MM.1S (cell line): ENCODE measurements at places on chromosomes 16 and 17.

GRCh38 chr16:49883076-49884014, 27.4 kb upstream of the ZNF423 start:
- H3K36me3 ChIP-seq: no peaks in the 10 kb centered on the region
- no peak overlapping the region for H3K4me3 ChIP-seq
- no peak for DNase-seq
- peaks cover 10% of the 10 kb centered on the region; the same call in 1 of the 2 replicates for H3K4me1 ChIP-seq

DNA sequence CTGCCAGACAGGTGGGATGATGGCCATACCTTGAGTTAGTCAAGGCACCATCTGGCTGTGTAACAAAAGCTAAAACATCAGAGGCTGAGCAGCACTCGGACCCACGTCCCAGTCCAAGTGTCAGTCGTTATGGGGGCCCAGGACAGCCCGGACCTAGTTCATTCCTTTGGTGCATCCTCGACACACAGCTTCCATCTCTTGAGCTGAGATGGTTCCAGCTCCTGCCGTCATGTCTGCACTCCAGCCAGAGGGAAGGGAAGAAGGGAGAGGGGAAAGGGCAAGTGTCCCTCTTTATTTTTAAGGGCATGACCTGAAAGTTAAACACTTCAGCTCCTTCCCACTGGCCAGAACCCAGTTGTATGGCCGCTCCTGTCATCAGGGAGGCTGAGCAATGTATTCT, 218.0 kb downstream of the SEC14L1 start:
- H3K4me1 ChIP-seq: no peaks in the 10 kb centered on the region
- H3K27me3 ChIP-seq: no peaks in the 10 kb centered on the region
- H3K36me3 ChIP-seq: no peaks in the 10 kb centered on the region
- DNase-seq: no peak
- H3K27ac ChIP-seq: no peak overlapping the region

GRCh38 chr17:45967378-45967777, 31.7 kb upstream of the STH start:
- no peak overlapping the region for H3K27ac ChIP-seq
- H3K4me1 ChIP-seq: no peaks in the 10 kb centered on the region
- H3K4me3 ChIP-seq: no peak overlapping the region
- no peaks in the 10 kb centered on the region for H3K36me3 ChIP-seq
- DNase-seq: no peak

DNA sequence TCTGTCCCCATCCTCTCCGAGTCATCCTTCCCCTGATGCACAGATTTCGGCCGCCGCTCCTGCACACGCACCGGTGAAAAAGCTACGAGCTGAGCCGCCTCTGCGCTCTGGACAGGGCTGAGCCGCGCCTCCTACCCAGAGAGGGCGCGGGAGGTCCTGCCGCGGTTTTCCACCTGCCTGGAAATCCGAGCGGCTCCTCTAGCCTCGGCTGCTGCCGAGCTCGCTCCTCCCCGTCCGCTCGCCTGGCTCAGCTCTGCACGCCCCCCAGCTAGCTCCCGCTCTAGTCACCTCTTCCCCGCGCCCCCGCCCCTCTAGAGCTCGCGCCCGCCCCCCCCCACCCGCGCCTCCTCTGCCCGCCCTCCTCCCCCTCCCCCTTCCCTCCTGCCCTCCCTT, 198 bp upstream of the SHISA9 start:
- H3K27me3 ChIP-seq: no peaks in the 10 kb centered on the region; the same call in 1 of the 2 replicates
- DNase-seq: no peak
- H3K4me1 ChIP-seq: no peaks in the 10 kb centered on the region
- H3K36me3 ChIP-seq: no peaks in the 10 kb centered on the region
- H3K27ac ChIP-seq: no peak overlapping the region

DNA sequence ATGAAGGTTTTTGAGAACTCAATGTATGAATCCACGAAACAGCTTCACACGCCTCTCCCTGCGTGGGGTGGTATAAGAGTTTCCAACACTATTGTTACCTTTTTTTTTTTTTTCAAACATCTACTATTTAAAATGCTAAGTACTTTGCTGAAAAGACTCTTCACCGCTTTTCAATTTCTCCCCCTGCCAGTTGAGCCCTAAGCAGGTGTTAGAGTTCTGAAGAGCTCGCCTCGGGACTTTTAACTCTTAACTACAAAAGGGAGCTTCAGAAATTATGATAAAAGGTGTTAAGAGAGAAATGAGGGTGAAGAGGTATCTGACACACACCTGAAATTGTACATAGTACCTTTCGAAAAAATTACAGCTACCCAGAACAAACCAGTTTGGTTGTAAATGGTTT, 20.9 kb upstream of the PSMD7 start:
- no peak for DNase-seq
- H3K27me3 ChIP-seq: no peaks in the 10 kb centered on the region
- H3K27ac ChIP-seq: no peak overlapping the region
- H3K36me3 ChIP-seq: no peaks in the 10 kb centered on the region
- no peaks in the 10 kb centered on the region for H3K4me1 ChIP-seq
- H3K4me3 ChIP-seq: no peak overlapping the region

- H3K36me3 ChIP-seq: no peaks in the 10 kb centered on the region
- H3K4me1 ChIP-seq: peaks cover 37% of the 10 kb centered on the region
- no peak overlapping the region for H3K27ac ChIP-seq
These were observed 9.3 kb downstream of the CHD9 start for GRCh38 chr16:53064081-53064578.

DNA sequence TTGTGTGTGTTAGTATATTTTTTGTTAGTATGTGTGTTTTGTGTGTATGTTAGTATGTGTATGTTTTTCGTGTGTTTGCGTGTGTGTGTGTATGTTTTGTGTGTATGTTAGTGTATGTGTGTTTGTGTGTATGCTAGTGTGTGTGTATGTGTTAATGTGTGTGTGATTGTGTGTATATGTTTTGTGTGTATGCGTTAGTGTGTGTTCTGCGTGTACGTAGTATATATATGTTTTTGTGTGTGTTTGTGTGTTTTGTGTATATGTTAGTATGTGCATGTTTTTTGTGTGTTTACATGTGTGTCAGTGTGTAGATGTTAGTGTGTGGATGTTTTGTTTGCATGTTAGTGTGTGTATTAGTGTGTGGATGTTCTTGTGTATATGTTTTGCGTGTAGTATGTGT, 29.6 kb downstream of the RBFOX1 start:
- no peak overlapping the region for H3K4me3 ChIP-seq
- H3K27ac ChIP-seq: no peak overlapping the region

- no peaks in the 10 kb centered on the region for H3K36me3 ChIP-seq
- H3K4me3 ChIP-seq: no peak overlapping the region
- no peaks in the 10 kb centered on the region for H3K4me1 ChIP-seq
- no peak overlapping the region for H3K27ac ChIP-seq
- DNase-seq: no peak
- no peaks in the 10 kb centered on the region for H3K27me3 ChIP-seq
These were observed 27.0 kb downstream of the NME3 start for GRCh38 chr16:1744338-1744840.

DNA sequence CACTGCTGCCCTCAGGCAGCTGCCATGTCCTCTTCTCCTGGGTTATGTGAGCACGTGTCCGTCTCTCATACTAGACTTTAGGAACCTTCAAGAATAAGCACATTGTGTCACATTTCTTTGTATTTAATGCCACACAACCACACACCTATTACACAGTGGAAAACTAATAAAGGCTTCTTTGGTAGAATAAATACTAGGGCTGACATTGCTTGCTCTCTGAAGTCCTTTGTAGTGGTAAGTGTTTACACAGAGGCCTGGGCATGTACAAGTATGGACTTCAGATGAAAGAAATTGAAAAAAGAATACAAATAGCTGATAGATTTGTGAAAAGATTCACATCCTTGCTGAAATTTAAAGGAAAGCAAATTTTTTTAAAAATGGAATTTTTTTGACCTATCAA, 188.1 kb upstream of the CCL2 start:
- H3K36me3 ChIP-seq: no peaks in the 10 kb centered on the region
- no peak overlapping the region for H3K4me3 ChIP-seq
- DNase-seq: no peak
- H3K27me3 ChIP-seq: no peaks in the 10 kb centered on the region

DNA sequence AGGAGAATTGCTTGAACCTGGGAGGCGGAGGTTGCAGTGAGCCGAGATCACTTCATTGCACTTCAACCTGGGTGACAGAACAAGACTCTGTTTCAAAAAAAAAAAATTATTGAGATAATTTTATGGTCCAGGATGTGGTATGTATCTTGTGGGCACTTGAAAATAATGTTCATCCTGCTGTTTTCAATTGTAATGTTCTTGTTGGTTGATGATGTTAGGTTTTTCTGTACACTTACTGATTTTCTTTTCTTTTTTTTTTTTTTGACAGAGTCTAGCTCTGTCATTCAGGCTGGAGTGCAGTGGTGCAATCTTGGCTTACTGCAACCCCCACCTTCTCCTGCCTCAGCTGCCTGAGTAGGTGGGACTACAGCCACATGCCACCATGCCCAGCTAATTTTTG, 29.7 kb downstream of the TBX21 start:
- H3K27me3 ChIP-seq: peaks cover 9% of the 10 kb centered on the region; the same call in 1 of the 2 replicates
- no peaks in the 10 kb centered on the region for H3K4me1 ChIP-seq
- no peaks in the 10 kb centered on the region for H3K36me3 ChIP-seq
- no peak overlapping the region for H3K4me3 ChIP-seq

DNA sequence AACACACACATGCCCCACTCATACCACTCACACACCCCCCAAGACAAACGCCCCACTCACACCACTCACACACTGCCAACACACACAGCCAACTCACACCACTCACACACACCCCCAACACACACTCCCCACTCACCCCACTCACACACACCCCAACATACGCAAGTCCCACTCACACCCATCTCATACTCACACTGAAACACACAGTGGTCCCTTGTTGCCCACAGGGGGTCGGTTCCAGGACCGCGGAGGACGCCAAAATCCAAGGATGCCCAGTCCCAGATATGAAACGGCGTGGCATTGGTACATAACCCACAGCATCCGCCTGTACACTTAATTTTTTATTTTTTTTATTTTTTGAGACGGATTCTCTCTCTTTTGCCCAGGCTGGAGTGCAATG, 20.9 kb downstream of the RNF213 start:
- no peaks in the 10 kb centered on the region for H3K27me3 ChIP-seq
- H3K36me3 ChIP-seq: no peaks in the 10 kb centered on the region
- no peak overlapping the region for H3K4me3 ChIP-seq
- no peaks in the 10 kb centered on the region for H3K4me1 ChIP-seq

DNA sequence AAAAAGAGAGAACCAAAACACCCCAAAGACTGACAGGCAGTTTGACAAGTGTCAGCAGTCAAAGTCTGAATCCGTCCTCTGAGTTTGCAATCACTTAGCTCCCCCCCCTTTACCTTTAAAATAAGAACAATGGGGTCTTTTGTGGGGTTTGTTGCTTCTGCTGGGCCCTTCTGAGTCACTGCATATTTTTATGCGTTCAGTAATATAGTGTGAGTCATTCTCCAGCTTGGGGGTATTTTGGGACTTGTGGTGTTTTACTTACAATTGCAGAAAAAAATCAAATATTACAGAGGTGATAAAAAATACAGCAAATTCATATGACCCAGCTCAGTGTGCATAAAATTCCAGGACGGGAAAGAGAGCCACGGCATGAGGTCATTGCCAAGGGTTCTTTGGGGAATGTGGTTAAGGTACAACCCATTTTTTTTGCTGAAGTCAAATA, 120.1 kb downstream of the CYLD start:
- DNase-seq: no peak
- H3K4me1 ChIP-seq: no peaks in the 10 kb centered on the region
- H3K36me3 ChIP-seq: no peaks in the 10 kb centered on the region
- no peaks in the 10 kb centered on the region for H3K27me3 ChIP-seq
- H3K27ac ChIP-seq: no peak overlapping the region

DNA sequence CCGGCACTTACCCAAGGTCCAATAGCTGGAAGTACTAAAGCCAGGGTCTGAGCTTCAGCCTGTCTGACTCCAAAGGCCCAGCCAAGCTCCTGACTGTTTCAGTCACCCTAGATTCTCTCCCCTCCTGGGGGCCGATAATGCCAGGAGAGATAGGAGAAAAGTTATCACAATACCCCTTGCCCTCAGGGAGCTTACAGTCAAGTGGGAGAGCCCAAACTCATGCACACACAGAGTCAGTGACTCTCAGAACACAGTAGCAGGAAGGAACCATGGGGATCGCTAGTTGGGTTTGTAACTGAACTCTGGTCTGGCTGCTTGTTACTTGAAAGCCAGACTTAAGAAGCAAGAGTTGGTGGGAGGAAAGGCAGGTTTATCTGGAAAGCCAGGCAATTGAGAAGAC, 14.9 kb downstream of the ZNF768 start:
- H3K4me3 ChIP-seq: no peak overlapping the region
- no peaks in the 10 kb centered on the region for H3K36me3 ChIP-seq
- no peaks in the 10 kb centered on the region for H3K4me1 ChIP-seq
- no peak overlapping the region for H3K27ac ChIP-seq

DNA sequence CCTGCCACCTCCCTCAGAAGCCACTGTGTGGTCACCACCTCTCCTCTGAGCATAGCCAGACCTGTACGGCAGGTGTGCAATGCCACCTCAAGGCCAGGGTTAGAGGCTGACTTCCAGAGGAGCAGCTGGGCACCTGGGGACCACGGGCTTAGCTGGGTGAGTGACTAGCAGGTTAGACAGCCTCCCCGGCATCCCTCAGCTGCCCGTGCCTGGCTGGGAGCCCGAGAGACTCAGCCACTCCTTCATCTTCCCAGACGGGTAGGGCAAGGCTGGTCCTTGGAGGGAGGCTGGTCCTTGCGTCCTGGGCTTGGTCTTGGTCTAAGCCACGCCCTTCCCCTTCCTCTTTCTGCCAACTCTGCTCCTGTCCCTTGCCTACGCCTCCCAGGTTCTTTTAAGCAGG, 7.8 kb downstream of the CRHR1 start:
- H3K27me3 ChIP-seq: peaks cover 96% of the 10 kb centered on the region
- H3K36me3 ChIP-seq: no peaks in the 10 kb centered on the region
- H3K4me3 ChIP-seq: no peak overlapping the region
- H3K27ac ChIP-seq: no peak overlapping the region
- no peaks in the 10 kb centered on the region for H3K4me1 ChIP-seq

DNA sequence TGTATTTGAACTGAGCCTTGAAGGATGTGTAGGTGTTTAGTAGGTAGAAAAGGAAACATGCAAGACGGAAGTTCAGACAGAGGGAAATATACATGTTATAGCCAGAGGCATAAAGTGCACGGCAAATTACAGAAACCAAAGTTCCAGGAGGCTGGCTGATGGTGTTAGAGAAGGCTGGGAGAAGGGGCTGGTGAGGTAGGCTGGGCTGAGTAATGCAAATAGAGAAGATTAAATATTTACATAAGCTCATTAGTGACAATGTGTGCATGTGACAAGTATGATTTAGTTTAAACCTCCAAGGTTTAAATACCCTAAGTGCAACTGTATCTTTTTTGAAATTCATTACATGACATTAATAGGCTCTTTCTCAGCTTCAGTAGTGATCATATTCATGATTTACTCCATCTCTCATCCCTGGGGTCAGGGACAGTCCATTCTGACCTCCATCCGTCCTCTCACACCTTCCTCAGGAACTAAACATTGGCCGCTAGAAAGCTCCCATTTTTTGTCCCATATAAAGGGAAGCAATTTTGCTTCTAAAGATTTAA, 399.8 kb upstream of the SALL1 start:
- no peak overlapping the region for H3K4me3 ChIP-seq
- no peak overlapping the region for H3K27ac ChIP-seq
- no peak for DNase-seq
- H3K4me1 ChIP-seq: no peaks in the 10 kb centered on the region
- no peaks in the 10 kb centered on the region for H3K27me3 ChIP-seq
